Activated CD4-positive, alpha-beta T cell treated with anti-CD3 and anti-CD28 coated beads, Interleukin-2, amount 10 ng/mL, durations not matched to agents 7 days and 5 days (primary cell): ENCODE measurements at places on chromosomes 12 and 14. TPM values are rescaled to one million over a fixed set of nuclear protein-coding genes. Genes with fewer than 3 reads are reported as not detected.
A peak's percentile ranks its signal among the peaks of the same experiment; 100 is the strongest.

GRCh38 chr14:79549515-79549914 is 661.8 kb downstream of the DIO2 start:
- DNase-seq: no peak
- H3K36me3 ChIP-seq: no peaks in the 10 kb centered on the region
- no peak overlapping the region for H3K27ac ChIP-seq
- H3K27me3 ChIP-seq: no peaks in the 10 kb centered on the region
- no peak overlapping the region for H3K4me3 ChIP-seq

DNA sequence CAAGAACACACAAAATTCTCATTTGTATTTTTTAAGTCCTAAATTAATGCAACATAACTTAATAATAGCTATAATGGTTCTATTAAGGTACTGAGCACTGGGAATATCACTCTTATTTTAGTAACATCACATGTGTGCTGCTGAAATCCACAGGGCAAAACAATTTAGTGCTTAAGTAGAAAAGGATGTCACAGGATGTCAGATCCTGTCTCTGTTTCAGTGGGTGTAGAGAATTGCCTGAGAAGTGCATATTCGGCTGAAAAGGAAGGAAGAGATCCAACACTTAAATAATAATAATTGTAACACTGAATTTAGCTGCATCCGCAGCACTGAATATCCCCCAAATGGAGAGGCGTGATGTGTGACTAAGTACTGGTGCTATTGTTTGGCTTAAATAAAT is 8.6 kb downstream of the LDHB start:
- peaks cover 85% of the 10 kb centered on the region for H3K36me3 ChIP-seq
- H3K4me1 ChIP-seq: peaks cover 80% of the 10 kb centered on the region
- no peak for DNase-seq
- no peak overlapping the region for H3K4me3 ChIP-seq
- no peaks in the 10 kb centered on the region for H3K27me3 ChIP-seq
- no peak overlapping the region for H3K27ac ChIP-seq

GRCh38 chr12:96048393-96048969 is 13.1 kb upstream of the LTA4H start:
- peaks cover 9% of the 10 kb centered on the region for H3K36me3 ChIP-seq
- H3K27ac ChIP-seq: peak overlapping the region; percentile 91
- no peaks in the 10 kb centered on the region for H3K27me3 ChIP-seq

DNA sequence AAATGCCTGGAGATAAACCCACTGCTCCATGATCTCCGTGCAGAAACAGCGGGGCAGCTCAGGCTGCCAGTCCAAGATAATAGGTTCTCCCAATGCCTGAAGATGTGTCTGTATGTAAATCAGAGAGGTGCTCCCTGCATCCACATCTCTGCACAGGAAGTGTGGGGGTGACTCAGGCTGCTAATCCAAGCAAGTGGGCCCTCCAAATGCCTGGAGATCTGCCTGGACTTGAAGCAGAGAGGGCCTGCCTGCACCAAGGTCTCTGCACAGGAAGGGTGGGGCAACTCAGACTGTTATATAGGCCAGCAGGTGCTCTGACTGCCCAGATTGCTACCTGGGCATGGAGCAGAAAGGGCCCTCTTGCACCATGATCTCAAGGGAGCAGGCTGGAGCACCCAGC is 504.7 kb downstream of the LRFN5 start:
- no peaks in the 10 kb centered on the region for H3K36me3 ChIP-seq
- H3K4me3 ChIP-seq: no peak overlapping the region
- no peak overlapping the region for H3K27ac ChIP-seq
- no peaks in the 10 kb centered on the region for H3K4me1 ChIP-seq
- no peak for DNase-seq

Gene KLRC1
- not detected for total RNA-seq

Gene ABCB9
- 4.7 TPM for total RNA-seq

Gene FAM186B
- 0.15 TPM for total RNA-seq
